ENCODE measurements at places on chromosomes 13 and 19. TPM values are rescaled to one million over a fixed set of nuclear protein-coding genes. Genes with fewer than 3 reads are reported as not detected.

DNA sequence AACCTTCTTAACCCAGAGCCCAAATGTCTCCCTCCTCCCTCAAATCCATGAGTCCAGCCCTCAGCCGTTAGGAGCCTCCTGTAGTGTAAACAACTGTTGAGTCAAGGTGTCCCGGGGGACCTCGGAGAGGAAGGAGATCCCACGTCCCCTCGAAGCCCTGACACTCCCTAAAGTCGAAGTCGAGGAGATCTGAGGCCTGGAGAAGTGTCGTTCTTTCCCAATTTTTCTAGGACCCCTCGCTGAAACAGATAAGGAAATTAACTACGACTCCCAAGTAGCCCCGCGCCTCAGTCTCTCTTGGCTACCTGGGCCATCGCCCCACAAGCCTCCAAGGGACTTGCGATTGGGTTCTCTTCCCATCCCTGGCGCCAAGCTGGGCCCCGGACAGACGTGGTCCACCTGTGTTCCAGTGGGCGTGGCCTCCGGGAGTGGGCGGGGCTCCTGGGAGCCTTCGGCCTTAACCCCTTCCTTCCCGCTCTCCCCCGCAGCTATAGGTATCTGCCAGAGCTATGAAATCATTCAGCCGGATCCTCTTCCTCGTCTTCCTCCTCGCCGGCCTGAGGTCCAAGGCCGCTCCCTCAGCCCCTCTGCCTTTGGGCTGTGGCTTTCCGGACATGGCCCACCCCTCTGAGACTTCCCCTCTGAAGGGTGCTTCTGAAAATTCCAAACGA is 869 bp downstream of the GFY start:
- no peak for DNase-seq

DNA sequence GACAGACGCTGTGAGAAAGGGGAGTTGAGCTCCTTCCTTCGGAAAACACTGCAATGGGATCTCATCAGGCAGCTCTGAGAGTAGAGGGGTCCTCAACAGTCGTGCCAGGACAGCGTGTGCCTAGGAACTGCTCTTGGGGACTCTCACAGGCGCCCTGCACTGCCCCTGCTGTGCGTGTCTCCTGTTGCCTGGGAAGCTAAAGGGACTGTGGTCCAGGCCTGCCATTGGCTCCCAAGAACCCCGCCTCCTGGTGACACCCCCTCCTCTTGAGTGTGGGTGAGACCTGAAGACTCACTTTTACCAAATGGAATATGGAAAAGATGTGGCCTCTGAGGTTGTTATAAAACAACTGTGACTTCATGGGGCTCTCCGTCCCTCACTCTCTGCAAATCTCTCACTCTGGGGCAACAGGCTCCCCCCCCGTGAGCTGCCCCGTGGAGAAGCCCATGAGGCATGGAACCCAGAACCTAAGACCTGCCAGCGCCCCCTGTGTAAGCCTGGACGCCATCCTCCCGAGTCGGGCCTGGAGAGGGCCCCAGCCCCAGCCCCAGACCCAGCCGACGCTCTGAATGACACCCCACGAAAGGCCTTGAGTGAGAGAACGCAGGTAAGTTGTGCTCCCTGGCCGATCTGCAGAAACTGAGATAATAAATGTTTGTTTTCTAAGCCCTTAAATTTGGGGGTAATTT is 302.7 kb downstream of the FGF9 start:
- DNase-seq, result no peak

DACT3 gene
- 4.1 TPM for total RNA-seq

RNF225 gene
- total RNA-seq, result 36.1 TPM

DNA sequence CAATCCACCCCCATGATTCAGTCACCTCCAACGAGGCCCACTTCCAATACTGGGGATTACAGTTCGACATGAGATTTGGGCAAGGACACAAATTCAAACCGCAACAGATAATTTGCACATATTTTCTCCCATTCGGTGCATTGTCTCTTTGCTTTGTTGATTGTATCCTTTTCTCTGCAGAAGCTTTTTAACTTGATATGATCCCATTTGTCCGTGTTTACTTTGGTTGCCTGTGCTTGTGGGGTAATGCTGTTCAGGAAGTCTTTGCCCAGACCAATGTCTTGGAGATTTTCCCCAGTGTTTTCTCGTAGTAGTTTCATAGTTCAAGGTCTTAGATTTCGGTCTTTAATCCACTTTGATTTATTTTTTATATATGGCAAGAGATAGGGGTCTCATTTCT is 330.8 kb upstream of the SPRY2 start:
- no peak for DNase-seq

DNA sequence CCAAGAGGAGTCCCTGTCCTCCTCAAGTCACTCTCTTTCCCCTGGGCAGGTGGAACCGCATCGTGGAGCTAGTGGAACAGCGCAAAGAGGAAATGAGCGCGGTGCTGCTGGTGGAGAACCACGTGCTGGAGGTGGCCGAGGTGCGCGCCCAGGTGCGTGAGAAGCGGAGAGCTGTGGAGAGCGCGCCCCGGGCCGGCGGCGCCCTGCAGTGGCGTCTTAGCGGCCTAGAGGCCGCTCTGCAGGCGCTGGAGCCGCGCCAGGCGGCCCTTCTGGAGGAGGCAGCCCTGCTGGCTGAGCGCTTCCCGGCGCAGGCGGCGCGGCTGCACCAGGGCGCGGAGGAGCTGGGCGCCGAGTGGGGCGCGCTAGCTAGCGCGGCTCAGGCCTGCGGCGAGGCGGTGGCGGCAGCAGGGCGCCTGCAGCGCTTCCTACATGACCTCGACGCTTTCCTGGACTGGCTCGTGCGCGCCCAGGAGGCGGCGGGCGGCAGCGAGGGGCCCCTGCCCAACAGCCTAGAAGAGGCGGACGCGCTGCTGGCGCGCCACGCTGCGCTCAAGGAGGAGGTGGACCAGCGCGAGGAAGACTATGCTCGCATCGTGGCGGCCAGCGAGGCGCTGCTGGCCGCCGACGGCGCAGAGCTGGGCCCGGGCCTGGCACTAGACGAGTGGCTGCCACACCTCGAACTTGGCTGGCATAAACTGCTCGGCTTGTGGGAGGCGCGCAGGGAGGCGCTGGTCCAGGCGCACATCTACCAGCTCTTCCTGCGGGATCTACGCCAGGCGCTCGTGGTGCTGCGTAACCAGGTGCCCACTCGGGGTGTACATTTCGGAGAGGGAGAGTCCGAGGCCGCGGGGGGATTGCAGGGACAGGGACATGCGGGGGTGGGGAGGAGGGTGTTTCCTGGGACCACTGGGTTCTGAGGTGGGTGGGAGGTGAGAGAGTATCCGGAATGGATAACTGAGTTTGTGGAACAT is 52.8 kb downstream of the SPTBN4 start:
- DNase-seq, result no peak

Measured in lower leg skin (tissue), 4 donors.